Hippocampal formation (tissue), 2 donors: ENCODE measurements at places on chromosomes 13 and 19.
A peak's percentile ranks its signal among the peaks of the same experiment; 100 is the strongest.

DNA sequence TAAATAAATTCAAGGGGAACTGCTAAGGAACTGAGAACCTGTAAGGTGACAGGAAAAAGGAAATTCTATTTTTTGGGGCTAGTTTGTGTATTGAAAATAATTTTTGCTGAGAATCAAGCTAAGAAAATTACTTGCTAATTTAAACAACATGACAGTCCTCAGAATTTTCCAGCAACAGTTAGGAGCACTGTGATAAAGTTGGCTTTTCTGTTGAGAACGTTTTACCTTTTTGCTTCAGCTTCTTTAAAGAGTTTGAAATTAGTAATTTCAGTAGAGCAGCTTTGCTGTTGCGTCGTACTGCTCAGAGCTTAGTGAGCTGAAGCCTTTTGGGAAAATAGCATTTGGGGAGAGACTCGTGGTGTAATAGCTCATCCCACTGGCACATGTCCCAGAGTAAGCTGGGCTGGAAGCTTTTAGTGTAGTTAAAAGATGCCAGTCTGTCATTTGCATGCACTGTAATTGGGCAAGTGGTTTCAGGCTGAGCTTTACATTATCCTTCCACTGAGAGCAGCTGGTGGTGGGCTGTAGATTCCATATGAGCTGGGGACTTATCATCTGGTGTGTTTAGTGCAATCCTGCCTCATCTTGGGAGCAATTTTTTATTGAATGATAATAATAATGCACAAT is 69.8 kb downstream of the LRCH1 start:
- DNase-seq: peak; percentile 50

GRCh38 chr13:65642996-65643395 is 1587.1 kb downstream of the PCDH9 start:
- no peak for DNase-seq

GRCh38 chr19:20453425-20453935 is 112.1 kb downstream of the ZNF737 start:
- no peak for DNase-seq

GRCh38 chr19:3065675-3066357 is 3.5 kb upstream of the TLE5 start:
- no peak for DNase-seq

DNA sequence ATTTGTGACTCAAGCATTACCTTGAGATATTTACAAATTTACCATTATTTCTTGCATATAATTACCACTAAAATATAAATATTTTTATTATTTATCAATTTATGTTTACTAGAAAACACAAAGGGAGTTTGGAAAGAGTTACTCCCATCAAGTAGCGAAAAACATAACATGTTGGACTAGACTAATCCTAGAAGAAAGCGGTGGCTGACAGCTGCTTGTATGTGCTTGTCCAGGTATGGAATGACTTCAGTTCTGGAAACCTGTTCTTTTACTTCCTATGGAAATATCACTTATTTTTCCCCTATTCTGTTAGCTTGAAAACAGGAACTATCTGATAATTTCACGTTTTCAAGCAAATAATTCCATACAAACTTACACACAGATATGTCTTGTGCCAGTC is 28.5 kb downstream of the SLITRK1 start:
- DNase-seq: no peak

DNA sequence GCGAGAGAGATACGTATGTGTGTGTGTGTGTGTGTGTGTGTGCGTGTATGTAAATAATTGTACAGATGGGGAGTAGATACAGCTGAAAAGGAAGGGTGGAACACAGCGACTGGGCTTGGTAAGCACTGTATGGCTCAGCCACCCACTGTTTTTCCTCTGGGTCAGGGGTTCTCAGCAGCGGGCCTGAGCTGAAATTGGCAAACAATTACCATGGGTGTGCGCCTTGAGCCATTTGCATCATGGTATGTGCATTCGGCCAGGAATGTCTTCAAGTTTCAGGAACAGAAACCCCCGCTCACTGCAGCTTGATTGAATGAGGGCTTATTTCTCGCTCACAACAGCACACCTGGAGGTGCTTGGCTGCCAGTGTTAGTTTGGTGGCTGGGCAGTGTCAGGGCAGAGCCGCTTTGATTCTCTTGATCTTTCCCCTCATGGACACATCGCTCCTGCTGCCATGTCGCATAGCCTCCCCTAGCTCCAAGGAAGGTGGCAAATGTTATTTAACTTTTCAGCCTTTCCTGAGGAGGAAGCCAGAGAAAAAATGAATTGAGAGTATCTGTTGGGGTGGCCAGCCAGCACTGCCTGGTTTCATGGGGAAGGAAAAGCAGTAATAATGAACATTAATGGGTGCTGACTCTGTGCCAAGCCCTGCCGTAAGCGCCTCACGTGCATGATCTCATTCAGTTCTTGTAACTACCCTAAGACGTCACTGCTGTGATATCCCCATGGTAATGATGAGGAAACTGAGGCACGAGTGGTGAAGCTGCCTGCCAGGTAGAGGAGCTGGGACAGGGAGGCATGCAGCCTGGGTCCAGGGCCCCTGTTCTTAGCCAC is 126.9 kb downstream of the SIPA1L3 start:
- no peak for DNase-seq

- DNase-seq: no peak
These were observed 289.4 kb upstream of the MIR17HG start for GRCh38 chr13:91058066-91058465.

- DNase-seq: no peak
These were observed 350.2 kb upstream of the TSHZ3 start for GRCh38 chr19:31699421-31699820.

GRCh38 chr13:33073338-33073737 is 57.1 kb downstream of the KL start:
- DNase-seq: no peak

- no peak for DNase-seq
These were observed 10.0 kb downstream of the NKPD1 start for GRCh38 chr19:45150751-45151281.

GRCh38 chr13:42101821-42102585 is 53.6 kb downstream of the DGKH start:
- DNase-seq: no peak

GRCh38 chr13:44388427-44389059 is 14.9 kb downstream of the SERP2 start:
- DNase-seq: no peak

DNA sequence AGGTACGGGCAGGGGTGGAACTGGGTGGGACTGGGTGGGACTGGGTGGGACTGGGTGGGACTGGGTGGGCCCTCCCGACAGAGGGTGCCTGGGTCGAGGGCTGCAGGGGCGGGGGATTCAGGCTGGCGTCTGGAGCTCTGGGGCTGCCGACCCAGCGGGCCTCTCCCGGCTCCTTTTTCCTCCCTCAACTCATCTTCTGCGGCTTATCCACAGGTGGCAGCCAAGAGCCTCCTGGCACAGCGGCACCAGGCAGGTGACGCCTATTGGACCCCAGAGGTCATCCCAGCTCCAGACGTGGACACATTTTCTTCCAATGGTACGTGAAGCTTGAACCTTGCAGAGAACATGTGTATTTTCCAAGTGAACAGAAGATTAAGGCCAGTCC is 533 bp downstream of the ZNF544 start:
- no peak for DNase-seq

DNA sequence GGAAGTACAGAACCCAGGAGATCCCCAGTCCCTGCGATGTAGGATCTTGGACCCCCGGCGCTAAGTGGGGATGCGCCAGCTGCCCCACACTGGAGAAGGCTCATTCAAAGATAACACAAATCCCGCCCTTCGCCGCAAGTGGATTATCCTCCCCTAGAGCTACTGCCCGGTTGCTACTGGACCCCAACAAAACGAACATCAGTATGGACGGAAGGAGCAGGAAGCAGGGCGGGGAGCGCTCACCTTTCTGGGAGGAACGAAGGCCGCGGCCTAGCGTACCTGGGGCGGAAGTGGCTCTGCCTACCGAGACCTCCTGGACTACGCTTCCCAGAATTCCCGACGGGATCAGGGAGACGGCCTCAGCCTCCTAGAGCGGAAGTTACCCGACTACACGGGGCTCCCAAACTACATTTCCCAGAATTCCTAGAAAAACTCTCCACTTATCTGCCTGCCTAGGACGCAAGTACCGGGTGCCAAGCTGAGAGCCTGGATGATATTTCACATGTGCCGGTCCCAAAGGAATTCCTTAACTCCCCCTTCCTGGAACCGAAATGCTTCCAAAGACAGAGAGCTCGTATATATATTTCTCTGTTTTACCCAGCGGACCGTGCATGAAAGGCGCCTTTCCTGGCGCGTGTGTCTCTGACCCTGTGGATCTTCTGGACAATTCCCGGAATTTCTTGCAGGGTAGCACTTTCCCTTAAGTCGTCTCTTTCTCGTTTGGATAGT is at the start of gene ZNF112:
Gene ZNF112 (minus strand): TSS at position 298 of the 729 bp plus-strand sequence. CDS start 16,141 bp downstream, outside the sequence.
- peak; percentile 95 for DNase-seq

DNA sequence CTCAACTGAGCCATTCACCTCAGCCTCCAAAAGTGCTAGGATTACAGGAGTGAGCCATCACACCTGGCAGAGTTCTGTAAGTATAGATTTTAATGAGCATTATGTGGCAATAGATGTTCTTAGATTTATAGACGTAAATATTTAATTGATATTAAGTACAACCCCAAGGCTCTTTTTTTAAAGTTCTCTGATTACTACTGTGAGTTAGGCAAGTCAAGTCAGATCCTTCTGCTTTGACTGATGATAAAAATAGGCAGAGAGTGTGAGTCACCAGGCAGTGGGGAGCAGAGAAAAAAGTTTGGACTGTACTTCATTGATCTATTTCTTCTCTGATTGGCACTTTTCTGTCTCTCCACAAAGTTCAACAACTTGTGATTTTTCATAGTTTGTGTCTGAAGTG is 1379.9 kb downstream of the UQCRFS1 start:
- DNase-seq: no peak

DNA sequence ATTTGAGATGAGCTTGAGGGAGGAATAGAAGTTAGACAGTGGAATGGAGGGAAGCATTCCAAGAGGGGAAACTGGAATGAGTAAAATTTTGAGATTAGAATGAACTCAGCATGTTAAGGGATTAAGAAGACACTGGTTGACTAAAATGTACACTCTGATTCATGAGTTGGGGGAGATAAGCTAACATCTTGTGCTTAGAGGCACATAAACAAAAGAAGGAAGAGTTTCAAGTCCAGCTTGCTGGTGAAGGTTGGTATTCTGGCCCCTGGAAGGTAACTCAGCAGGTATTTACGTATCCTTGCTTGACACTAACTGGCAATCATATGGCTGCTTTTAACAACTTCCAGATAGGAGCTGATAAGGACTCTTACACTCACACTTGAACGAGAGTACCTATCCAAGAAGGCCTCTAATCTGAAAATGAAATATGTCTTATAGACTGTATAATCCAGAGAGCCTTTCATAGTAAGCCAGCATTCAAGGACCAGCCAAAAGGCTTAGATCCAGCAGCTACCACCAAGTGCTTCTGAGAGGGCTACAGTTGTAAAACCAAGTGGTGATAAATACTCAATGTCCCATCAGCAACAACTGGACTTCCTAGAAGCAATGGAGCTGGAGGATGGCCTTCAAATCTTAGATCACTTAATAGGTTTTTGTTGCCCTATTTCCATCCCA is 149.7 kb upstream of the SERP2 start:
- no peak for DNase-seq

- no peak for DNase-seq
These were observed 27.3 kb downstream of the ZNF430 start for GRCh38 chr19:21047716-21048115.

DNA sequence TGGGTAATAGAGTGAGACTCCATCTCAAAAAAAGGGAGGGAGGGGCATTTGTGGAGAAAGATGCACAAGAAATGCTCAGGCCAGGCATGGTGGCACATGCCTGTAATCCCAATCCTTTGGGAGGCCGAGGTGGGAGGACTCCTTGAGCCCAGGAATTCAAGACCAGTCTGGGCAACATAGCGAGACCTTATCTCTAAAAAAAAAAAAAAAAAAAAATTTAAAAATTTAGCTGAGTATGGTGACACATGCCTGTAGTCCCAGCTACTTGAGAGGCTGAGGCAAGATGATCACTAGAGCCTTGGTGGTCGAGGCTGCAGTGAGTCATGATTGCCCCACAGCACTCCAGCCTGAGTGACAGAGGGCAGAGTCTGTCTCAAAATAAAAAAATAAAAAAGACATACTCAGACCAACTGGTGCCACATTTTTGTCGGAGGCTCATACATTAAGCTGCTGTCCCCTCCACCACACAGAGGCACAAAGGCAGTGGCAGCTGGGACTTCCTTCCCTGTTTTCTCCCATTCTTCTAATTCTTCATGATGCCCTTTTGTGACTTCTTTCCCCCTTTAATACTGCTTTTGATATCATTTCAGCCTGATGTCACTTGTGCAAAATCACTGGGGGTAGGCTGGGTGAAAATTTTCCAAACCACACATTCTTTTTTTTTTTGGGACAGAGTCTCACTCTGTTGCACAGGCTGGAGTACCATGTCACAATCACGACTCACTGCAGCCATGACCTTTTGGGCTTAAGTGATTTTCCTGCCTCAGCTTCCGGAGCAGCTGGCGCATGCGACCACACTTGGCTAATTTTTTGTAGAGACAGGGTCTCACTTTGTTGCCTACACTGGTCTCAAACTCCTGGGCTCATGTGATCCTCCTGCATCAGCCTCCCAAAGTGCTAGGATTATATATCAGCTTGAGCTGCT is 26.8 kb upstream of the CXCL17 start:
- DNase-seq: no peak

GRCh38 chr13:97921176-97921816 is 32.2 kb upstream of the IPO5 start:
- DNase-seq: no peak

DNA sequence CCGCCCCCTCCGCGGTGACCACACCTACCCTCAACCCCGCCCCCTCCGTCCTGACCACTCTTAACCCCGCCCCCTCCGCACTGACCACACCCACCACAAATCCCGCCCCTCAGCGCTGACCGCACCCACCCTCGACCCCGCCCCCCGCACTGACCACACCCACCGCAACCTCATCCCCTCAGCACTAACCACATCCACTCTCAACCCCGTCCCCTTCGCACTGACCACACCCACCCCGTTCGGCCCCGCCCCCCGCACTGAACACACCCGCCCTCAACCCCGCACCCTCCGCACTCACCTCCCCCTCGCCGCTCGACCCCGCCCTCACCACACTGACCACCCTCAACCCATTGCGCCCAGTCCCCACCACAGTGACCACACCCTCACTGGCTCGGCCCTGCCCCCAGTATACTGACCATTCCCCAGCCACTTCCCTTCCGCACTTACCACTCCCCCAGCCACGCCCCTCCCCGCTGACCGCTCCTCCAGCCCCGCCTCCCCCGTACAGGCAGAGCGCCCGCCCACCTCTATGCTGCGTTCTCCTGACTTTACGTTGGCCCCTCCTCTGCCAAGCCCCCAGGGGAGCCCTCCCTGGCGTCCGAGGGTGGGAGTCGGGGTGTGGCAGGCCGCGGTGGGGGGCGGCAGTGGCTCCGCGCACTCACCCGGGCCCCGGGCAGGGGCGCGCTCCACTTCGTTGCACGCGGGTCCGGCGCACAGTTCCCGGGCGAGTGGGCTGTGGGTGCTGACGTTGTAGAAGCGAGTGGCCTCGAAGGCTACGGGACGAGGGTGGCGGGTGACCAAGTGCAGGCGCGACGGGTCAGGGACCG is 8.4 kb downstream of the F2RL3 start:
- no peak for DNase-seq

DNA sequence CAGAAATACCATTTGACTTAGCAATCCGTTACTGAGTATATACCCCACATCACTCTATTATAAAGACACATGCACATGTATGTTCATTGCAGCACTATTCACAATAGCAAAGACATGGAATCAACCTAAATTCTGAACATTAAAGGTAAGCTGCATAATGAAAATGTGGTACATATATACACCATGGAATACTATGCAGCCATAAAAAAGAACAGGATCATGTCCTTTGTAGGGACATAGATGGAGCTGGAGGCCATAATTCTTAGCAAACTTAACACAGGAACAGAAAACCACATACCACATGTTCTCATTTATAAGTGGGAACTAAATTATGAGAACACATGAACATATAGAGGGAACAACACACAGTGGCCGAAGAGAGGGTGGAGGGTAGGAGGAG is 85.2 kb downstream of the NDFIP2 start:
- DNase-seq: no peak
